ENCODE measurements at places on chromosomes 5 and 9.

- DNase-seq: no peak
Observed at GRCh38 chr9:28363151-28363562, 789.9 kb upstream of the C9orf72 start.

DNA sequence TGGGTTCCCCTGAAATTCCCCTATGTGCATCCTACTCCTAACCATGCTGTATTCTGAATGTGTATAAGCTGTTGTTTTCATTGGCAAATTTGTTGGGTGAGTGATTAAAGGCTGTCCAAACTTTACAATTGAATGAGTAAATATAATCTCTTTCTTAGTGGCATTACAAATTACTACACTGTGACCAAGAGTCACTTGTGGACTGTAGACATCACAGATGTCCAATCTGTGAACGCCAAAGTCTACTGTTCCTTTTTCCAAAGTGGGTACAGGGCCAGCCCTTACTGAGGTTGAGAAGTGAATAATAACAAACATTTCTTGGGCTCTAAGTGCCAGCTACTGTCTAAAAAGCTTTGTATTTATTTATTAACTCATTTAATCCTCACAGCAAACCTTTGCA is 29.7 kb downstream of the MTMR12 start:
- DNase-seq: no peak

DNA sequence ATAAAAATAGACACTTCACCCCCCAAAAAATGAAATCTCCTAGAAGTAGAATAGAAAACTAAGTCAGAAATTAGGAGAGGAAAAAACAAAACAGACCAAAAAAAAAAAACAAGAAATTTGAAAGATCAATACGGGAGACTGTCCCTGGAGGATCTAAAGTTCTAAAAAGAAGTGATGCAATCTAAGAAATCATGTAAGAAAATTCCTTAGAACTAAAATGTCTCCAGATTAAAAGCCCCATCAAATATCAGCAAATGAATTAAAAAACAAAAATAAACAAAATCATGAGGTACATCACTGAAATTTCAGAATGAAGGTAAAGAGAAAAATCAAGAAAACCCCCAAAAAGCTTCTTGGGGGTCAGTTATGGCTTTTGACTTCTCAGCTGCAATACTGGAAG is 13.5 kb downstream of the FNIP1 start:
- DNase-seq: no peak

DNA sequence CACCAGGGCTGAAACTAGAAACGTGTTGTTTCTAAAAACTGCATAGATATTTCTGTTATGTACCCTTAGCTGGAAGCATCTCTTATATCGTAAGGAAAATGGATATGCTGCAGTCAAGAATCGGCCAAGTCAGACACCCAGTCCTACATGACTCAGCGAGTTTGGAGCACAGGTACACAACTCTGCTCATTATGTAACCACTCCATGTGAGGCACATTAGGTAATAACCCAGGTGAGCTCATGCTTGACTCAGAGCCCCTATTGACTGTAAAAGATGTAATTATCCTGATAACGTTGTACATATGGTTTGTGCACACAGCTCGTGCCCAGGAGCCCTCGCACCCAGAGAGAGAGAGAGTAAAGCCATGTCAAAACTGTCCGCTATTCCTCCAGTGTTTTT is 593.7 kb upstream of the ACO1 start:
- no peak for DNase-seq

DNA sequence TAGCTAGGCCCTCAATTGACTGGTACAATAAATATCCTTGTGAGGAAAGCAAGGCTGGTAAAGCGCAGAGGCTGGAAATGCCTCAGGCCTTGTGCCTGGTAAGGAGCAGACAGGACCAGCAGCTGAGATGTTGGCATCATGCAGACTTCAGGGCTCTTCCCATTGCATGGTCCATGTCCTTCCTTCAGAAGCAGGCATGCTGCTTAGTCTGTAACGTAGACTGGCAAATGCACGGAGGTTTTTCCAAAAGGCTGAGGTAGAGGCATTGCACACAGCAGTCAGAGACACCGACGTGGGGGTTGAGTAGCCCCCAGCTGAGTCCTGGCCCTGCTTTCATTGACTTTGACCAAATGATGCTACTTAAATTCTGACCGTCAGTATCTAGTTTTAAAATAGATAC is 87.1 kb downstream of the ADRB2 start:
- DNase-seq: no peak

- DNase-seq: no peak
Observed at GRCh38 chr9:130692321-130692720, 1.3 kb upstream of the EXOSC2 start.

DNA sequence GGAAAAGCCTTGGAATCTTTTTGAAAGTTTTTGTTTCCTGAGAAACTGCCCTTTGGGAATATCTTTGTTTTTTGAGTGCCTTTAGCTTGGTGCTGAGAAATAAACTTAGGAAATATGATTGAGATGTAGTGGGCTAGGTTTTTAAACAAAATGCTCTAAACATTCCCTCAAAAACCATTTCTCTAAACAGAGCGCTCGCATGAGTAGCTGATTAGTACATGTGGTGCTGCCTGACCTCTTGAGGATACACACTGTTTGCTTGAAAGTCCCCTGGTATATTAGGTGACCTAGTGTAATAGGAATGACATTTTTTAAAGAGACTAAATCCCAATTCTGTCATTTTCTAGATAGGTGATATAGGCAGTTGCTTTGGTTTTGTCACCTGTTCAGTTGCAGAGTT is 132.3 kb downstream of the ADAMTSL1 start:
- no peak for DNase-seq

GRCh38 chr5:167578977-167579692 is 712.3 kb upstream of the WWC1 start:
- DNase-seq: no peak

GRCh38 chr5:106660681-106661080 is 1010.1 kb downstream of the EFNA5 start:
- DNase-seq: no peak

DNA sequence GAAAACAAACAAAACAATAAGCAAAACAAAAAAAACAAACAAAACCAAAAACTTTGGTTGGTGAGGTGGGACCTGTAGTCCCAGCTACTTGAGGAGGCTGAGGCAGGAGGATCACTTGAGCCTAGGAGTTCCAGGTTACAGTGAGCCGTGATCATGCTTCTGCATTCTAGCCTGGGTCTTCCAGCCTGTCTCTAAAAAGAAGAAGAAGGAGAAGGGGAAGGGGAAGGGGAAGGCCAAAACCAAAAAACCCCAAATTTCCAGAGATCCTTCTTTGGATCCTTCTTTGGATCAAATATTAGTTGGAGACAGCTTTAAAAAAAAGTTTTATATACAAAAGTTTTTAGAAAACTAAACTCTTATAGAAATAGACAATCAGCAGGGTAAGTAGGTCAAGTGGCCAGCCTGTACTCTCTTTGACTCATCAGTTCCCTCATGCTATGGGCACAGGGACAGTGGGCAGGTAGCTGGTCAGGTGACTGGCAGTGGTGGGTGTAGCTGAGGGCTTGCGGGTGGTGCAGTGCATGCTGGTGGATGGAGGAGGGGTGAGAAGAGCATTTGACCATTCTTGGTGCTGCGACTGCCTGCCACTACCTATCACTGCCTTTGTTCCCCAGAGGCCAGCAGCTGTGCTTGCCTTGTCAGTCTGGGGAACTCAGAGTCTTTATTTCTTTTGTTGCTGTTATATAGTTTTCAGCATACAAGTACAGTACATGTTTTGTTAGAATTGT is 12.6 kb downstream of the RCL1 start:
- DNase-seq: no peak
